HCT116 (cell line): ENCODE measurements at places on chromosomes 1 and 21. TPM values are rescaled to one million over a fixed set of nuclear protein-coding genes. Genes with fewer than 3 reads are reported as not detected.
A peak's percentile ranks its signal among the peaks of the same experiment; 100 is the strongest.

- H3K27ac ChIP-seq = no peak overlapping the region
- no peaks in the 10 kb centered on the region for H3K36me3 ChIP-seq
- H3K4me1 ChIP-seq = peaks cover 16% of the 10 kb centered on the region
- H3K4me3 ChIP-seq = no peak overlapping the region
- DNase-seq = no peak
- no peaks in the 10 kb centered on the region; the same call in 1 of the 2 replicates for H3K27me3 ChIP-seq
These were observed 67.1 kb downstream of the DDR2 start for GRCh38 chr1:162699366-162699765.

GRCh38 chr1:179318491-179318890, 24.9 kb downstream of the SOAT1 start:
- no peak overlapping the region for H3K4me3 ChIP-seq
- H3K36me3 ChIP-seq = no peaks in the 10 kb centered on the region
- H3K4me1 ChIP-seq = no peaks in the 10 kb centered on the region

DNA sequence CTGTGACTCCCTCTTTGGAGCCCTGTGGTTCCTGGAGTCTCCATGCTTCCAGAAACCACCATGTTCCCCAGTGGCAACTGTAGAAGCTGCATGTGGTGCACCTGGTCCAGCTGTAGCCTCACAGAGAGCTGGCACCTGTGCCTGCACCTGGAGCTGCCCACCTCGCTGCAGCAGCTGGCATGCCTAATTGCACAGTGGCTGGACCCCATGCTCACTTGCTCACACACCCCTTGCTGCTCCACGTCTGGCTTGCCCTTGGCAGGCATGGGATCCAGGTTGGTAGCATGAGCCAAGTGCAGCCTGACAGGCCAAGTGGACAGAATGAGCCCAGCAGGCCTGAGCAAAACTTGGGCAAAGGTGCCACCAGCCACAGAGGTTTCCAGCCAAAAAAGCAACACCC, 680.1 kb downstream of the MATN1 start:
- no peaks in the 10 kb centered on the region for H3K27me3 ChIP-seq
- no peaks in the 10 kb centered on the region for H3K36me3 ChIP-seq
- H3K4me1 ChIP-seq = no peaks in the 10 kb centered on the region
- no peak overlapping the region for H3K27ac ChIP-seq
- no peak for DNase-seq

GRCh38 chr1:85659174-85659573, 49.1 kb downstream of the ZNHIT6 start:
- no peaks in the 10 kb centered on the region for H3K4me1 ChIP-seq
- no peak for DNase-seq
- no peak overlapping the region for H3K4me3 ChIP-seq
- H3K27me3 ChIP-seq = no peaks in the 10 kb centered on the region
- no peaks in the 10 kb centered on the region; the same call in 1 of the 2 replicates for H3K36me3 ChIP-seq

GRCh38 chr21:32064281-32064910, 191.6 kb downstream of the HUNK start:
- no peaks in the 10 kb centered on the region for H3K4me1 ChIP-seq
- no peak for DNase-seq
- no peak overlapping the region for H3K4me3 ChIP-seq
- no peaks in the 10 kb centered on the region for H3K36me3 ChIP-seq
- H3K27ac ChIP-seq = no peak overlapping the region

DNA sequence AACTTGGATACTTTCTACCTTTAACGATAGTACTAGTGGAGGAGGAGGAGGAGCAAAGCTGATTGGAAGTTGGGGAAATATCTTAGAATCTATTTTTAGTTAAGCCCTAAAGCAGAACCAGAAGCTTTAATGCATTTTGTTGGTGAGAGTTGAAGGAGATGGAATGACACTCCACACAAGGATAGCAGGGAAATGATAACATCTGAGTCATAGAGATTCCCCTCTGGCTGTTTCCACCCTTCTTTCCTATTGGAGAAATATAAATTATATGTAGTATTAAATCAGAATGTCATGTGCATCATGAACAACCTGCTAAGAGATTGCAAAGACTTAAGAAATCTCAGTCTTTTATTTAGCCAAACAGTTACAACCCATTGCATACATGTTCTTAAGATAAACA, 1357.7 kb downstream of the NCAM2 start:
- H3K27me3 ChIP-seq = no peaks in the 10 kb centered on the region
- no peaks in the 10 kb centered on the region for H3K4me1 ChIP-seq
- H3K36me3 ChIP-seq = no peaks in the 10 kb centered on the region
- no peak overlapping the region for H3K27ac ChIP-seq
- DNase-seq = no peak

- H3K36me3 ChIP-seq = no peaks in the 10 kb centered on the region
- H3K4me3 ChIP-seq = no peak overlapping the region
- no peak overlapping the region for H3K27ac ChIP-seq
These were observed 184.4 kb upstream of the KCNK2 start for GRCh38 chr1:214898161-214898560.

DNA sequence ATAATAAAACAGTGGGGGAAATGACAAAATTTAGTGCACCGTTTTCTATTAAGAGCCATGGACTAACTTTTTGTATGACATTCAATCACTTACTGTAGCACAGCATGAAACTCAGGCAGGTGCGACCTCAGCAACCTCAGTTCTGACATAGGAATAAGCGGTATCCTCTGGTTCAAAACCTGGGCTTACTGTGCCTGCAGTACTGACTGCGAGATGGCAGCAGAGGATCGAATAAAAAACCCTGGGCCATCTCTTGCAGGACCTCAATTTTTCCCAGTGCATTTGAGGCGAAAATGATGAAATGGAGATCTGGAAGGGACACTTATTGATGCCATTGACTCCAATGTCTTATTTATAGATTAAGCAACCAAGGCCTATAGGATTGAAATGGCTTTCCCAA, 214.7 kb downstream of the ADGRL2 start:
- DNase-seq = no peak
- no peaks in the 10 kb centered on the region for H3K27me3 ChIP-seq
- H3K4me1 ChIP-seq = no peaks in the 10 kb centered on the region
- no peak overlapping the region for H3K27ac ChIP-seq
- H3K4me3 ChIP-seq = no peak overlapping the region
- no peaks in the 10 kb centered on the region for H3K36me3 ChIP-seq

GRCh38 chr1:101507547-101507971, 270.7 kb downstream of the S1PR1 start:
- no peaks in the 10 kb centered on the region for H3K27me3 ChIP-seq
- H3K4me1 ChIP-seq = no peaks in the 10 kb centered on the region
- DNase-seq = no peak

- no peaks in the 10 kb centered on the region for H3K27me3 ChIP-seq
- no peak overlapping the region for H3K27ac ChIP-seq
These were observed 41.9 kb downstream of the FAM163A start for GRCh38 chr1:179785031-179785431.

DNA sequence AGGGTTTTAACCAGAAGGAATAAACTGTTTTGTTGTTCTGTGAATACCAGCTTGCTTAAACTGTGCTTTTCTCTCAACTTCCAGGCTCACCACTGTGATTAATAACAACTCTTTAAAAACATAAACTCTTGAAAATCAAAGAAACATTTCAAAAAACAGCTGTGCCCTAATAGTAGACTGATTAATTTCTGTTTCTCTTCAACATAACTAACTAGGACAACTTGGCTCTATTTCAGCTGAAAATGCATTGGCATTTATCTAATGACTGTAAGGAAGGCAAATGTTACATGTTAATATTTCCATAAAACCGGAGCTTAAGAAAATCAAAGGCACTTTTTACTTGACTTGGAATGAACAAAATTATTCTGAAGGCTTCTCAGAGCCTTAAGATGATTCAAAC, 656.1 kb upstream of the NEGR1 start:
- no peak overlapping the region for H3K4me3 ChIP-seq
- no peak for DNase-seq
- no peaks in the 10 kb centered on the region for H3K36me3 ChIP-seq
- no peak overlapping the region for H3K27ac ChIP-seq
- H3K4me1 ChIP-seq = no peaks in the 10 kb centered on the region

DNA sequence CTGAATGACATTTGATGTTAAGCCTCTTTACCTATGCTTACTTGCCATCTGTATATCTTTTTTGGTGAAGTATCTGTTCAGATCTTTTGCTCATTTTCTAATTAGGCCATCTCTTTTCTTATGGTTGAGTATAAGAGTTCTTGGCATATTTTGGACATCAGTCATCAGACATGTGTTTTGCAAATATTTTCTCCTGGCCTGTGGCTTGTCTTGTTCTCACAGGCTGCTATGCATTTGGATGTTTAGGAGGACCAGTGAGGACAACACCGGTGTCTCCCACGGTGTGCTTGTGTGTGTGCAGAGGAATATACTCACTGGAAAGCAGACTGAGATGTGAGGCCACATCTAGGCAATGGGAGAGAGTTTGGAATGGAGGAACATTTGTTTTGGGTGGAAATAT, 87.1 kb upstream of the LYST start:
- no peak overlapping the region for H3K27ac ChIP-seq
- H3K36me3 ChIP-seq = no peaks in the 10 kb centered on the region
- H3K4me1 ChIP-seq = peaks cover 7% of the 10 kb centered on the region

- no peak overlapping the region for H3K27ac ChIP-seq
- no peak for DNase-seq
- H3K27me3 ChIP-seq = no peaks in the 10 kb centered on the region
- no peak overlapping the region for H3K4me3 ChIP-seq
These were observed 29.4 kb downstream of the FOXJ3 start for GRCh38 chr1:42305639-42306038.

GRCh38 chr1:26286064-26286416, 6.2 kb downstream of the SH3BGRL3 start:
- H3K4me1 ChIP-seq = peaks cover 25% of the 10 kb centered on the region
- no peaks in the 10 kb centered on the region for H3K27me3 ChIP-seq
- H3K27ac ChIP-seq = no peak overlapping the region
- H3K36me3 ChIP-seq = no peaks in the 10 kb centered on the region
- no peak overlapping the region for H3K4me3 ChIP-seq

- H3K27ac ChIP-seq = peak overlapping the region; percentile 33
- DNase-seq = peak; percentile 35
- H3K36me3 ChIP-seq = no peaks in the 10 kb centered on the region
- H3K4me1 ChIP-seq = peaks cover 38% of the 10 kb centered on the region
These were observed 7.2 kb downstream of the TUFT1 start for GRCh38 chr1:151547119-151547899.

GRCh38 chr1:227900571-227901051, 47.1 kb downstream of the WNT9A start:
- no peak overlapping the region for H3K4me3 ChIP-seq
- H3K36me3 ChIP-seq = no peaks in the 10 kb centered on the region
- no peak overlapping the region for H3K27ac ChIP-seq
- no peak for DNase-seq

DNA sequence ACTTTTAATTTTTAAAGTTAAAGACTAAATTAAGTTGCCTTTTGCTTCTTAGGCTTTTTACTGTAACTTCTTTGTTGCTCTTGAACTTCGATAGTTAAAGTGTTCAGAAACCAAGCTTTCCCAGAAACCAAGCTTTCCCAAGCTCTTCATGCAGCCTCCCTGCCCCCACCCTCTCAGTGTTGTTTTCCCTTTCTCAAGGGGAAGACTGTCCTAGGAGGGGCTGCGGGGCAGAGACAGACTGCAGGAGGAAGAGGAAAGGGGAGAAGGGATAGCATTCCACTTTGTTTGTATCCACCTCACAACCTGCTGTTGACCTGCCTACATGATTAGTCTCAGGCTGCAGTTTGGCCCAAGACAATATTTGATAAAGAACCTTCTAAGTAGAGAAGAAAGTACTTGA, 39.0 kb upstream of the DIPK1A start:
- 0 out of 2 replicates have a peak, but pooled peaks cover 4% of the 10 kb centered on the region for H3K27me3 ChIP-seq
- no peak overlapping the region for H3K27ac ChIP-seq
- H3K4me1 ChIP-seq = peaks cover 4% of the 10 kb centered on the region; the same call in 1 of the 2 replicates
- no peaks in the 10 kb centered on the region for H3K36me3 ChIP-seq
- no peak overlapping the region for H3K4me3 ChIP-seq

DNA sequence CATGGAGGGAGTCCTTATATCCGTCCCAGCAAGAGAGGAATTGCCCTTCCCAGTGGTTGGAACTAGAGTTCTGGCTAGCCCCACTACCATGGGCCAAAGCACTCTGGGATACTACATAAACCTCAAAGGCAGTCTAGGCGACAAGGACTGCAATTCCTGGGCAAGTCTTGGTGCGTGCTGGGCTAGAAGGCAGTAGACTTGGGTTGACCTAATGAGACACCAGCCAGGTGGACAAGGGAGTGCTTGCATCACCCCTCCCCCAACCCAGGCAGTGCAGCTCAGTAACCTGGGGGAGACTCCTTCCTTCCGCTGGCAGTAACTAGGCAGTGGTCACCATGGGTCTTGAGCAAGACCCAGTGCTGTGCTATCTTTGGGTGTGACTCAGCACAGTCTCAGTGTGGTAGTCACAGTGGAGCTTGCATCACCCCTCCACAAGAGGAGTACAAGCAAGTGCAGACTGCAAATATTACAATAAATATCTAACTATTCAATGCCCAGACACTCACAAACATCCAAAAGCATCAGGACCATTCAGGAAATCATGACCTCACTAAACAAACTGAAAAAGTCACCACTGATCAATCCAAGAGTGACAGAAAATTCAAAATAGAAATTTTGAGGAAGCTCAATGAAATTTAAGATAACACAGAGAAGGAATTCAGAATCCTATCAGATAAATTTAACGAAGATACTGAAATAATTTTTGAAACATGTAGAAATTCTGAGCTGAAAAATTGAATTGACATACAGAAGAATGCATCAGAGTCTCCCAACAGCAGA, 84.7 kb upstream of the LYPLAL1 start:
- peaks cover 6% of the 10 kb centered on the region; the same call in 1 of the 2 replicates for H3K4me1 ChIP-seq
- H3K36me3 ChIP-seq = no peaks in the 10 kb centered on the region
- no peak overlapping the region for H3K27ac ChIP-seq
- no peaks in the 10 kb centered on the region for H3K27me3 ChIP-seq
- peak; percentile 37 for DNase-seq

- H3K27ac ChIP-seq = no peak overlapping the region
- no peaks in the 10 kb centered on the region for H3K4me1 ChIP-seq
- no peaks in the 10 kb centered on the region for H3K36me3 ChIP-seq
- DNase-seq = no peak
- no peak overlapping the region for H3K4me3 ChIP-seq
These were observed 96.8 kb downstream of the POU2F1 start for GRCh38 chr1:167317463-167317862.

- H3K4me1 ChIP-seq = peaks cover 21% of the 10 kb centered on the region
- no peak for DNase-seq
- H3K27ac ChIP-seq = no peak overlapping the region
- no peaks in the 10 kb centered on the region for H3K27me3 ChIP-seq
- H3K36me3 ChIP-seq = no peaks in the 10 kb centered on the region
These were observed 8.3 kb downstream of the FAM229A start for GRCh38 chr1:32353886-32354570.

DNA sequence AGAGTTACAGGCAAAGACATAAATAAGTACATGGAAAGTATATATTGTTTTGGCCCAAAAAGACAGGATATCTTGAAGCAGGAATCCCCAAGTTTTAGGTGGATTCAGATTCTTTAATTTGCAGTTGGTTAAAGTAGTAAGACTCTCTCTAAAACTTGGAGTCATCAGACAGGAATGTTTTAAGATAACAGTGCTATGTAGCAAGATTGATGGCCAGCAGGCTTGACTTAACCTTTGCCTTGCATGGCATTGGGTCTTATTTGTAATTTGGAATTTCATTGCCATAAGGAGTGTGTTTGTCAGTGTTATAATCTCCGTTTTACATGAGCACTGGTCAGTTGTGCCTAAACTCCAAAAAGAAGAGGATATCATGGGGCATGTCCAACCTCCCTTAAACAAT, 727.6 kb upstream of the CHRM3 start:
- H3K27me3 ChIP-seq = no peaks in the 10 kb centered on the region
- H3K36me3 ChIP-seq = no peaks in the 10 kb centered on the region

DAB1 gene
- total RNA-seq = not detected

ATP1A4 gene
- not detected for total RNA-seq

DCDC2B gene
- total RNA-seq = 0.27 TPM

LGR6 gene
- 0.20 TPM for total RNA-seq

HUNK gene
- total RNA-seq = not detected

AADACL4 gene
- total RNA-seq = not detected

B3GALT5 gene
- 1.2 TPM for total RNA-seq

CFAP107 gene
- not detected for total RNA-seq

CLDN17 gene
- not detected for total RNA-seq

SLC6A9 gene
- total RNA-seq = 12.8 TPM

PAQR6 gene
- total RNA-seq = 10.9 TPM

CXADR gene
- total RNA-seq = 21.6 TPM

ELAVL4 gene
- not detected for total RNA-seq
